ENCODE measurements at places on chromosomes 4 and X.

- no peak for DNase-seq
Observed at GRCh38 chr4:115711575-115711974, 598.2 kb upstream of the NDST4 start.

DNA sequence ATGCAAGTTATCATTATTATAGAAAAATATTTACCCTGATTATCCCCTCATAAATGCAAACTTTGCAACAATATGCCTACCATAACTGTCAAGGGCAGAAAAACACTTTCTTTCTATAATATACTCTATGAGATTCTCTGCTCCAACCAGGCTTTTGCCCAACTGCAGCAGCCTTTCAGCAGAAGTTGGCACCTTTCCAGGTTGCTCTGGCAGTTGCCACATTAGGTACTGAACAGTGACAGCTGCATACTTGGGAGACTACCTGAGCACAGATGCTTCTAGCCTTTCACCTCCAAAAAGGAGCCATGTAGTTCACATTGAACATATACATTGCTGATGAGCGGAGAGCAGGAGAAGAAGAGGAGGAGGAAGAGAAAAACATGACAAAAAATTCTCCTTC, 69.5 kb upstream of the BRWD3 start:
- no peak for DNase-seq

- DNase-seq, result no peak
Observed at GRCh38 chrX:118396113-118396512, 50.2 kb downstream of the WDR44 start.

GRCh38 chr4:153852501-153852900, 63.6 kb upstream of the SFRP2 start:
- DNase-seq, result no peak

DNA sequence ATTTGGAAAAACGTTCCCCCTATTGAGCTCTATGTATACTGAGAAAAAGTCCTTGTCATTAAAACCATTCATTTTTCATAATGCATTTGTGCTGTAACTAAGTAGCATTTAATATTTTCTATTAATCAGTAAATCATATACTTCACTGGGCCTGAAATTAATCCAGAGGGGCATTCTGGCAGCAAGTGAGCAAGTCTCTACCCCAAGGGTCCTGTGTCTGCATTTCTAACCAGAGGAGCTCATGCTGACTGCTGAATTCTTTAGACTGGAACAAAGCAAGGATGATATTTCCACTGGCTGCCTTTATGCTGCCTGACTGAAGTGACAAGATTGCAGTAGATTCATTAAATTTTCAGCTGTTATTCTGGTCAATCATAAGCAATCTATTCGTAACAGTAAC, 246.5 kb downstream of the SLITRK2 start:
- DNase-seq, result no peak

DNA sequence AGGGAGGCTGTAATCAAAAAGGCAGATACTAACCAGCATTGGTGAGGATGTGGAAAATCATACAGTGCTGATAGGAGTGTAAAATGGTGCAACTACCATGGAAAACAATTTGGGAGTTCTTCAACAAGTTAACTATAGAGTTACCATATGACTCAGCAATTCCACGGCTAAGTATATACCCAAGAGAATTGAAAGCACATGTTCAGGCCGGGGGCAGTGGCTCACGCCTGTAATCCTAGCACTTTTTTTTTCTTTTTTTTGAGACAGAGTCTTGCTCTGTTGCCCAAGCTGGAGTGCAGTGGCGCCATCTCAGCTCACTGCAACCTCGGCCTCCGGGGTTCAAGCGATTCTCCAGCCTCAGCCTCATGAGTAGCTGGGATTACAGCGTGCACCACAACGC, 15.0 kb upstream of the CD99L2 start:
- no peak for DNase-seq

GRCh38 chr4:37754410-37755185, 68.4 kb upstream of the RELL1 start:
- DNase-seq, result no peak

DNA sequence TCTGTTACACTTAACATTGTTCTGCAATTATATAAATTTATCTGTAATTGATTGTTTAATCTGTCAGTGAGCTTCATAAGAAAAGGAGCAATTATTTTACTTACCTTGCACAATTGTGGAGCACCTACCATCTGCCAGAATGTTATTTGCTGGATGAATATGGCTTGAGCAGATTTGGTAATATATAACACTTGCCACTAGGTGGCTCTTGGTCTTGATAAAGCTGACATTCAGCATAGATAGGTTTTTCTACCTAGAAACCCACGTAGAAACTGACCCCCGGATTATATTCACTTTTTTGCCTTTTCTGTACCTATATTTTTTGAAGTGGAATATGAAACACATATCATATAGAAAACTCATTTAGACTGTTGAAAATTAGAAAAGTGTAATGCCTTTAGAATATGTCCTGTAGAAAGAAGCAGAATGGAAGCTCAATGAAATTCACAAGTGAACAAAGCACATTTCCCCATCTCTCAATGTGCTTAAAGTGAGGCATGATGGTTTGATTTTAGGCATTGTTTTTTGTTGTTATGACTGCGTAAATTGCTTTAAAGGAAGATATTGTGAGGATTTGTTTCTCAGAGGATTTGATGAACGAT, 9.5 kb downstream of the RBPJ start:
- no peak for DNase-seq

All from activated CD8-positive, alpha-beta memory T cell treated with anti-CD3 and anti-CD28 coated beads for 1 hour (primary cell).